ENCODE measurements at places on chromosomes 16 and 17.

DNA sequence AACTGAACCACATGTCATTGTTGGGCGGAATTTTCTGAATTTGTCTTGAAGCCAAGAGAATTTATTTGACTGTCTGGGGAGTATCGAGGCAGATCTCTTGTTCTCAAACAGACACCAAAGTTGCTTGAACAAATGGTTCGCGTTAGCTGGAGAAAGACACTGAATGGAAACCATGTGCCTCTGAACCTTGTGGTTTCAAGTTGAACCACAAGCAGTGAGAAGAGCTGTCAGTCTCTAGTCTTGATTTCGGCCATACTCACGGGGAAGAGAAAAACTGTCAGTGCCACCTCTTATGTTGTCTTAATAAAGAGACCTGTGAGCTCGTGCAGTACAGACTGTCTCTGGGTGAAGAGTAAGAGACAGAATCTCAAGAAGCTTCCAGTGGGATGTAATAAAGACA, 886.5 kb upstream of the SOX9 start:
- no peak for DNase-seq

- no peak for DNase-seq
Measured at GRCh38 chr17:79132271-79133064, 57.8 kb downstream of the ENGASE start.

DNA sequence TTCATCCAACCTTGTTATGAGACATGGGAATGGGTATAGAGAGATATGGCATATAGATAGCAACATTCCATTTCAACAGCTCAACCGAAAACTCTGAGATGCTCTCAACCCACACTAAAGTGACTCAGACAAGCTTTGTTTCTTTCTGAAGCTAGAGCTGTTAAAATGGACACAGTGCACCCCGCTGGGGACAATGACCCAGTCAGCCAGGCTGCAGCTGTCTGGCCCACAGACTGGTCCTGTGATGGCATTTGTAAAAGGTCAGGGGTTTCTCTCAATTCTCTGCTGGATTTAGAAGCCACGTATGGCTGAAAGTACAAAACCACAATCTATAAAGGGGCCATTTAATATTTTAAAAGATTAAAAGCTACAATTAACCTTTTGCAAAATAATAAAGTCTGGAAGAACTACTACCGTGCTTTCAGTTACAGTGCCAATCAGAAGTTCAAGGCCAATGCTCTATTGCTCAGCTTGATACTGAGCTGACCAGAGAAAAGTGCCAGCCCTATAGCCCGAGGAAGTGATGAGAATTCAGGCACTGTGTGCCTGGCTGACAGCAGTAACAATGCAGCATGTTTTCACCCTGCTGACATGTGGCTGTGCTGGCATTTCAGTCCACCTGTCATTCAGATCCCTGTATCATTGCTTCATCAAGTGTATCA, 60.2 kb downstream of the TEX2 start:
- no peak for DNase-seq

DNA sequence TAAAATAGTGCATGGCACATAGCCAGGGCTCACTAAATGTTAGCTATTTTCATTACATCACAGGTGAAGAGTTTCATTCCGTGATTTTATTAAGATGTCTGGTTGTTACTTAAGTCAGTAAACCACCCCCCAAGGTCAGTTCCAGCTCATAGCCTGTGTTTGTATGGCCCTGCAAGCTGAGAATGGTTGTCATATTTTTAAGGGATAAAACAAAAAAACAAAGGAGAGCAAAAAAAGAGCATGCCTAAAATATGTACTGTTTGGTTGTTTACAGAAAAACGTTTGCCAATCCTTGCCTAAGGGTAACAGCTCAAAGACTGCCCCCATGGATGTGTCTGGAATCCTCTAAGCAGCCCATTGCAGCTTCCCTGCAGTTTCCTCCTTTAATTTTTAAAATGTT, 329.6 kb downstream of the CA10 start:
- no peak for DNase-seq

DNA sequence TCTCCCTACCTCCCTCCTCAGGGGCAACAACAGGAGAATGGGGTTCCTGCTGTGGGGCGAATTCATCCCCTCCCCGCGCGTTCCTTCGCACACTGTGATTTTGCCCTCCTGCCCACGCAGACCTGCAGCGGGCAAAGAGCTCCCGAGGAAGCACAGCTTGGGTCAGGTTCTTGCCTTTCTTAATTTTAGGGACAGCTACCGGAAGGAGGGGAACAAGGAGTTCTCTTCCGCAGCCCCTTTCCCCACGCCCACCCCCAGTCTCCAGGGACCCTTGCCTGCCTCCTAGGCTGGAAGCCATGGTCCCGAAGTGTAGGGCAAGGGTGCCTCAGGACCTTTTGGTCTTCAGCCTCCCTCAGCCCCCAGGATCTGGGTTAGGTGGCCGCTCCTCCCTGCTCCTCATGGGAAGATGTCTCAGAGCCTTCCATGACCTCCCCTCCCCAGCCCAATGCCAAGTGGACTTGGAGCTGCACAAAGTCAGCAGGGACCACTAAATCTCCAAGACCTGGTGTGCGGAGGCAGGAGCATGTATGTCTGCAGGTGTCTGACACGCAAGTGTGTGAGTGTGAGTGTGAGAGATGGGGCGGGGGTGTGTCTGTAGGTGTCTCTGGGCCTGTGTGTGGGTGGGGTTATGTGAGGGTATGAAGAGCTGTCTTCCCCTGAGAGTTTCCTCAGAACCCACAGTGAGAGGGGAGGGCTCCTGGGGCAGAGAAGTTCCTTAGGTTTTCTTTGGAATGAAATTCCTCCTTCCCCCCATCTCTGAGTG, 5.9 kb upstream of the LASP1NB start:
- DNase-seq, result no peak

DNA sequence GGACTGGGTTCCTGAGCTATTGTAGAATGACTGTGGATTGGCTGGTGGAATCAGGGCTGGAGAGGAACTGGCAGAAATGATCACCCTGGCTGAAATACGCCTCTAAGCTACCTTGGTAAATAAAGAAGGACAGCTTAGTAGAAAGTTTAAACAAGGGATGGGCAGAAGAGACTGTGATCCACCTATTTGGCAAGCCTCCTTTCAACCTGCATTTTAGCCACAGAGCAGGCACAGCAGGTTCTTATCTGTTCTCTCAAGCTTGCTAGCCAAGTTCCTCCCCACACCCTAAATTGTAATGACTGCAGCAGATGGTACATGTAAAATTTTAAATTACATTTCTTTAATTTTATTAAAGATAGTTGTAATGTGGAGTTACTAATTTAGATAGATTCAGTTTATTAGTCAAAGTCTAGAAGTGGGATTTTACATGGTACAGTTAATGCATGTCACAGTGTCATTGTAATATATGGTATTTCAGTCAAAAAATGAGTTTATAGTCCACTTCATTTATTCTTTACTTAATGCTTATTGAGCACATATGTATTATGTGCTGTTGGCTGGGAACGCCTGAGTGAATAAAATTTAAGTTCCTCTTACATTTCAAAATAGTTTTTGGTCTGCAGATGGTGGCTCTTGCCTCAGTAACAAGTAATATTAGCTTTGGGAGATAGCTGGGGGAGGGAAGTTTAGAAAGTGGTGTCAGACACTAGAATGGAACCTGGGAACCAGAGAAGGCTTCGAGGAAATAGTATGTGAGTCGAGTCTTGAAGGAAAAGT, 11.2 kb downstream of the EPN2 start:
- no peak for DNase-seq

- DNase-seq, result no peak
Measured at GRCh38 chr17:34169496-34169895, 85.6 kb upstream of the CCL2 start.

GRCh38 chr17:7431231-7431630, 2.6 kb downstream of the SPEM3 start:
- no peak for DNase-seq

DNA sequence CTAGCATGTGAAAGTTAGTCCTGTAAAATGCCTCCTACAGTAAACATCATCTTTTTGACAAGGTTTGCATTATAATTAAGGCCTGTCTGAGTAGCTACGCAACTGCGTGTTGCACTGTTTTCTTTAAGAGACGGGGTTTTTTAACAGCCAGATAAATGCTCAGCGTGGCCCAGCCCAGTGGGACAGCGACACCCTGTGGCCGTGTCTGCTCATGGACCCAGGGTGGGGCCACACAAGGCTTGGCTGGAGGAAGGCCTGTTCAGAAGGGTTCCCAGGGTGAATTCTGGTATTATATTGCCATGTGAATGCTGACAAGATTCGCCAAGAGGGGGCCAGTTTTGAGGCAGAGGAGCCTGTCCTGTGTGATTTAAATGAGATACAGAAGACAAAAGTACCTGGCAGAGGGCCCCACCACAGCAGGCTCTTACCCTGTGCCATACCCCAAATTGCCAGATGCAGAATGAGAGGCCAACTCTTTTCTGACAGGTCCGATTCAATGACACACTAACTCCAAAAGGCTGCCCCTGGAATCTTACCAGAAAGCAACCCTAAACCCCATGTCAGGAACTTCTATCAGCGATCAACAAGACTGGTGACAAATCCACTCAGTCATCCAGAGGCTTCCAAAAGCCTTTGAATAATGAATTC, 65.9 kb upstream of the IRX6 start:
- DNase-seq, result peak; percentile 32

DNA sequence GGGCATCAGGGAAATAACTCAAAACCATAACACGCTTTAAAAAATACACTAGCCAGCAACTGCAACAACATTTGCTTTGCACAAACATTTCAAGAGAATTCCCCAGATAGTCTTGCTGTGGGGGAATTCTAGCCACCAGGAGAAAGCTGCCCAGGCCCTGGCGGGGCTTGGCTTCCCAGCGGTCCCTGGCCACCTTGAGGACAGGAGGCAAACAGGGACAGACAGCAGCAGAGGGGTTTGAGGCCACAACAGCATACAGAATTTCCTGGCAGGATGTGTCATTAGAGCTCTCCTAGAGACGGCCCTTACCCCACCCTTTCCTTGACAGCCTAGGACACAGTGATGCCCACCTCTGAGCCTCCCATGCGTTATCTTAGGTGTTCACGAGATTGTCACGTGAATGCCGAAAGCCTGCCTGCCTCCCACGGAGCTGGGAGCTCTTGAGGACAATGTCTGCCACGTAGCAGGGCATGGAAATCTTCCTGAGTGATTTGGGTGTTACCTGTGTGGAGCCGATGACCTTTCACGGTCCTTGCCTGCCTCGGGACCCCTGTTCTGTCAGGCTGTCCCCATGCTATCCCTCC, 114.3 kb downstream of the RBFOX3 start:
- no peak for DNase-seq

DNA sequence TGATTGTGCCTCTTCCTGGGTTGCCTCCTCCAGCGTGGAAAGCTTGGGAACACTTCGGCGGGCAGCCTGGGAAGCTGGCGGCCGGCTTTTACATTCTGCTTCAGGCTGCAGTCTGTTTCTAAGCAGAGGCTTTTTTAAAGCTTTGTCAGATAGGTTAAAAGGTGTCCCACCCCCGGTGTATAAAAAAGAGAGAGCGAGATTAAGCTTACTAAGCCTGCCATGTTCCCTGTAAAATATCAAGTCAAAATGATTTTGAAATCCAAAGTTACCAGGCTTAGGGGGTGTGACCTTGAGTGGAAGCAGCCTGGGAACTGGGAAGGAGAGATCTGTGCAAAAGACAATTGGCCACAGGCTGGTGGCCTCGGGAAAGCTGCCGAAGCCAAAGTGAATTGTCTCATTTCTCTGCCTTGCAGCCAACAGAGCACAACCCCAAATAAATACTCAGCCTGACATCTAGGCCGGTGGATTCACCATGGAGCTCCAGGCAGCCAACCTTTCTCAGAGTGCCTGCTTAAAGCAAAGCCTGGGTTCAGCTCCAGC, 254.5 kb downstream of the FTO start:
- no peak for DNase-seq

GRCh38 chr16:4328046-4328781, 12.3 kb downstream of the GLIS2 start:
- peak; percentile 56 for DNase-seq

GRCh38 chr17:2691069-2691871, 20.3 kb downstream of the CLUH start:
- no peak for DNase-seq

- no peak for DNase-seq
Measured at GRCh38 chr16:81997738-81998137, 13.5 kb downstream of the SDR42E1 start.

DNA sequence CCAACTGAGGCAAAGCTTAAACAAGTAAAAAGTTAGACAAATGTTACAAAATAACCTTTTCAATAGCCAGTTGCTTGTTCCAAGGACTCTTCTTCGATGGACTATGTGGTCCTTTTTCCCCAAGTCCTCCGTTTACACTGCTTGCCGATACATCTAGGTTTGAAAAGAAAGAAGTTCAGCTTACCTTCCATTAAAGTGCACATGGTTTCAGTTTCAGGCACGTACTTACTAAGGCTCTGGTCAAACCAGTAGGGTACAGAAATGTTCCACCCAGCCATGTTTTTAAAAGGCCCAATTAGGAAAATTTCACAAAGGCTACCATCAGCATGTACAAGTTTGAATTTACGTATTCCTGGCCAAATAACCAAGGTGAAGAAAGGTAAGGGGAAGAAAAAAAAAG, 2.1 kb downstream of the SRSF2 start:
- no peak for DNase-seq

DNA sequence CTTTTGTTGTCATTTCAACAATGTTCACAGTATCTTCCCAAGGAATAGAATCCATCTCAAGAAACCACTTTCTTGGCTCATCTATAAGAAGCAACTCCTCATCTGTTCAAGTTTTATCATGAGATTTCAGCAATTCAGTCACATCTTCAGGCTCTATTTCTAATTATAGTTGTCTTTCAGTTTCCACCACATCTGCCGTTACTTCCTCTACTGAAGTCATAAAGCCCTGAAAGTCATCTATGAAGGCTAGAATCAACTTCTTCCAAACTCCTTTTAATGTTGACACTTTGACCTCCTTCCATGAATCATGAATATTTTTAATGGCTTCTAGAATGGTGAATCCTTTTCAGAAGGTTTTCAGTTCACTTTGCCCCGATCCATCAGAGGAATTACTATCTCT, 102.1 kb downstream of the CDH13 start:
- DNase-seq, result no peak

DNA sequence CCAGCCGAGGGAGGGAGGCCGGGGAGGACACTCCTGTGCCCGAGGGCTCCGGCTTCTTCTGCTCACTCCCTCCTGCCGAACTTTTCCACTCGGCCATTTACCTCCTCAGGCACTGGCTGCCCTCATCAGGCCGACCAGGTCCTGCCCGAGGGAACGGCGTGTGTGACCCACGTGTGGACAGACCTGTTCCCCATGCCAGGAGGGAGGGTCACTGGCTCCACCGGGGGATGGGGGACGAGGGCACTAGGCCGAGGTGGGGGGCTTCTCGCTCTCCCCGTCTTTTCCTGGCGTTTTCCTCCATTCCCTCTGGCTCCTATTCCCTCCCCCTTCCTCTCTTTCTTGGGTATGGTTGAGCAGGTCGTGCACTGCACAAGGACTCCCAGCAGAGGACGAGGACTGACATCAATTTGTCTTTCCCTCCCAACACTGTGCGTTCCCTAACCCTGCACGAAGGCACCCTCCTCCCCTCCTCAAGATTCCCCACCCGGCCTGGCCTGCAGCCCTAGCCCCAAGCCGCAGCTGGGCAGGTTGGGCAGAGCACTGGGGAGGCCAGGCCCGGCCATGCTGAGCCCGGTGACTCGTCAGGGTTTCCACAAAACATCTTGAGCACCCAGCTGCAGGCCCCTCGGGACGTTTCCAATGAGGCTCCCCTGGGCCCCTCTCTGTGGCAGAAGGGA, 3.2 kb upstream of the IL17C start:
- no peak for DNase-seq
